Stimulated activated naive CD8-positive, alpha-beta T cell treated with anti-CD3 and anti-CD28 coated beads, Interleukin-15, Interleukin-2, amounts not matched to agents 100 U/mL and 50 U/mL, for 24 hours (primary cell): ENCODE measurements at places on chromosomes 2 and 18.

- no peak for DNase-seq
Observed at GRCh38 chr18:80192653-80193385, 54.5 kb downstream of the PARD6G start.

DNA sequence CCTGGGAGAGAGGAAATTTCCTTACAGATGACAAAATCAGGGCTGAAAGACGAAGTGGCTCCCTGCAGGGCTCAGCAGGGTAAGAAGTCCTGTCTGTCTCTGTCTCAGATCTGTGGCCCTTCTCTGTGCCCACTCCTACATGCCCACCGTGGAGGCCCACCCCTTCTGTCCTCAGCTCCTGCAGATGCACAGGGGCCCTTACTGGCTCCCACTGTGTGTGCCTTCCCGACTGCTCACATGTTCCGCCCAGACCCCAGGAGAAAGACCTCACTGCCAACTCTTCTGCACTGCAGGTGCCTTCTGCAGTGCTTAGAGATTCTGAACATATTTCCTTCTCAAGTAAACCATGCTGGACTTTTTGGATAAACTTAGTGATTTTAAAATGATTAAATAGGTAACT, 1.9 kb upstream of the KCNS3 start:
- DNase-seq = no peak

DNA sequence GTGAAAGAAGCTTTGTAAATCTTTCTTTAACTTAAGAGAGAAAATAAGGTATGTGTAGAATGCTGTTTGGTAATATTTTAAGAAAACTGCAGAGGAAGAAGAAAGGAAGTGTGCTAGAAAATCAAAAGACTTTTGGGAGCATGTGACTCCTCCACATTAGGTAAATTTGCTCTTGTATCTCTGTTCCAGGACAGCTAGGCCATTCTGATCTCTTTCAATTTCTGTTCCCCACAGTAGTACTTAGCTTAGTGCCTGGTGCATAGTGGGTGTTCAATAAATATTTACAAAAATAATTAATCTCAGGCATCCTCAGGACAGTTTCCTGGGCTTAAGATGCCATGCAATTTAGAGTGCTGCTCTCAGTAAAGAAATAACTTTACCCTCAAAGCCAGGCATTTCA, 105.0 kb downstream of the GPD2 start:
- no peak for DNase-seq

DNA sequence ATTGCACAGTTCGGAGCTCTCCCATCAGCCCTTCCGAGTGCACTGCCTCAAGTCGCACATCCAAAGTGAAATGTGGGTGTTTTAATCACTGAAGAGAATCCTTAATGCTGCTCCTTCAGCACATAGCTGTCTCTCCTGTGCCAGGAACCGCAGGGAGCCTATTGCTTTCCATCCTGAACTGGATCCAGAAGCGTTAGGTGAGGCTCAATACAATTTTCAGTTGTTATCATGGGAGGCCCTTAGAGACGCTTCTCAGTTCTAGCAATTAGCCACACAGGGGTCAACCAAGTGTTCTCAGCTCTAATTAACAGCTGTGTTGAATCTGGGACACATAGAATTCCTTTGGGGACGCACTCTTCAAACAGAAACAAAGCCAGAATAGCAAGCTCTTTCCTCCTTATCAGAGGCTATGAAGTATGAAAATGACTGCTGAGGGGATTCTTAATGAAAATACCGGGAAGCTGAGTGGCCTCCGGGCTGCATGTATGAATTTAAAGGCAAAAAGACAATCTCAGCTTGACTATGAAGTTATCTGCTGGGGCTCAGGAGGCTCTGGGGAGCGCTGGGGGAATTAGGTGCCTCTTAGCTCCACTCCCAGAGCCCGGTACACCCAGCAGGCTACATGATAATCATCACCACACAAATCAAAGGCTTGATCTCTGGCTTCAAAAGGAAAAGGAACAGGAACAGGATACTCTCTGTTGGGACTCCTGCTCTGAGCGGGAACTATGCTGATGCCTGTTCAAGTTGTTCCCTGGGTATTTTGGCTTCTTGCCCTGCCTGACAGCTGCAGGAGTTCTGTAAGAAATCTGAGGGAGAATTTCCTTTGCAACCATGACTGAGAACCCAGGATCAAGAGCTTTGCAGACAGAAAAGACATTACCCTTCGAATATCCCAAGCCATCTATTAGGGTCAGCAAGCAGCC, 55.4 kb upstream of the NCOA1 start:
- no peak for DNase-seq

DNA sequence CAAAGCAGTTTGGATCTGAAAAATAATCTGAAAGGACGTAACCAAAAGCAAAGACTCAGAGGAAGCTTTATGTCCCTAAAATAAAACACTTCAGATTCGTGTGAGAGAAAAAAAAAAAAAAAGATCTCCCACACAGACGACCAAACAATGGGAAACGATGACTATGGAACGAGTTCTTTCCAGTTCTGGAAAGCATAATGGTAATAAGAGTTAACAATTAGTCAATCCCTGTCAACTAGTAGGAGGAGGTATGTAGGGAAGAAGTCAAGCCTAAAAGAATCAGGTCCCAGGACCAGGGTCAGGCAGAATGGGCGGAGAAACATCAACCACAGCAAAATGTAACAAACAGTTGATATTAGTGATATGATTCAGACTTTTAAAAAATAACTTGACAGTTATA, 170.3 kb upstream of the SETBP1 start:
- DNase-seq = no peak

GRCh38 chr2:165818920-165819319, 24.9 kb upstream of the GALNT3 start:
- DNase-seq = no peak

- no peak for DNase-seq
Observed at GRCh38 chr2:177530561-177530960, 138.0 kb downstream of the AGPS start.

GRCh38 chr2:133780099-133780996, 212.1 kb upstream of the NCKAP5 start:
- peak; percentile 13 for DNase-seq

DNA sequence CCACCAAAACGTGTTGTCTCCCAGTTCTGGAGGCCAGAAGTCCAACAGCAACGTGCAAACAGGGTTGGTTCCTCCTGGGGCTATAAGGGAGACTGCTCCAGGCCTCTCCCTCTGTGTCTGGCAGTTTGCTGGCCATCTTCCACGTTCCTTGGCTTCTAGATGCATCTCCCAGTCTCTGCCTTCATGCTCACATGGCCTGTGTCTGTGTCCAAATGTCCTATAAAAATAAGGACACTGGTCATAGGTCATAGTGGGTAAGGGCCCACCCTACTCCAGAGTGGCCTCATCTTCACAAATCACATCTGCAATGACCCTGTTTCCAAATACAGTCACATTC, 69.4 kb upstream of the TAF1B start:
- no peak for DNase-seq

DNA sequence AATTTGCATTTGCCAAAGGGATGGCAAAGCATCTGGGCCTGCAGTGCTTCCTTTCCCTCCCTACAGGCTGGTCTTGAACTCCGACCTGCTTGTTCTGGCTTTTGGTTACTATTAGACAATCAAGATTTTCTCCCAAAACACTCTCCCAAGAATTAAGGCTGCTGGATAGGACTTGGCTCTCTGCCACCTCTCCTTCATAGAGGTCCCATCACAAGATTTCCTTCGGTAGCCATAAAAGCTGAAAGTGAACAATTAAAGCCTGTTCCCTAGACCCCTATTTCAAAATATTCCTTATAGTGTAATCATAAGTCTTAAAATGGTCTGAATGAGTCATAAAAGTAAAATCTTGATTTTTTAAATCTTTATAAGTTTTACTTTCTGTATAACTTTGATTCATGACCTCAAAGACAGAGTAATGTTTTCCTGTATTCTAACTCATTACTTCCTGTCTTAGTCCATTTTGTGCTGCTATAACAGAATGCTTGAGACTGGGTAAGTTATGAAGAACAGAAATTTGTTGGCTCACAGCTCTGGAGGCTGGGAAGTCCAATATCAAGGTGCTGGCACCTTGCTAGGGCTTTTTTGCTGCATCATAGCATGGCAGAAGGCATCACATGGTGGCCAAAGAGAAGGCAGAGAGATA, 37.8 kb upstream of the TNP1 start:
- DNase-seq = no peak

DNA sequence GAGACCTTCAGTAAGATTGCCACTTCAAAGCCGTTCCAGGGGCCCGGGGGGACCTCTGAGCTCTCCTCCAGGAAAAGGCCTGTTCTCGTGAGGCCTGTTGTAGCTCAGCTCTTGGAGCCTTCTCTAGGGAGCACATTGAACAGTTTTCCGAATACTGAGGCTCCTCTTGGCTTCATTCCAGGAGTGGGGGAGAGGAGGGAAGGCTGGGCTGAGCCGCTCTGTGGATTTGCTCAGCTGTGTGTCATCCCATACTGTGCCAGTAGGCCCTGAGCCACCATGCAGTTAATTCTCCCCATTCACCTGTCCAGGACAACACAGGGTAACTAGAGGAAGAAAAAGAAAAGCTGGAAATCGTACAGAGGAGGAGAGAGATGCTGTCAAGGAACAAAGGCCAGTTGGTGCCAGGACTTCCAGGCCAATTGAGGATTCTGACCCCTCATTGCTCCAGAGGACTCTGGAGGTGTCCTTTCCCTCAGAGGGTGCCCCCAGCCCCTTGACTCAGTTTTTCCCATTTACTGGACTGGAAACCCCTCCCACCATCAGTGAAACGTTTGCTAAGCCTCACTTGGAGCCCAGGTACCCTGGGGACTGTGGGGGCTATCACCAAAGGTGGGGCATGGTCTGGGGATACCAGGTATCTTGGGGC, 41.4 kb downstream of the HS1BP3 start:
- DNase-seq = no peak

DNA sequence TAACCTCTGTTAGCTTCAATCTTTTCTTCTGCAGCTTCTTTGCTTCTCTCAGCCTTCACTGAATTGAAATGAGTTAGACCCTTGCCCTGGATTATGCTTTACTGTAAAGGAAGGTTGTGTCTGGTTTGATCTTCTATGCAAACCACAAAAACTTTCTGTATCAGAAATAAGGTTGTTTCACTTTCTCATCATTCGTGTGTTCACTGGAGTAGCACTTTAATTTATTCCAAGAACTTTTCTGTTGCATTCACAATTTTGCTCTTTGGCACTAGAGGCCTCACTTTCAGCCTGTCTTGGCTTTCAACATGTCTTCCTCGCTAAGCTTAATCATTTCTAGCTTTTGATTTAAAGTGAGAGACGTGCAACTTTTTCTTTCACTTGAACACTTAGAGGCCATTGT, 365.3 kb downstream of the TDRD15 start:
- no peak for DNase-seq

GRCh38 chr2:21263622-21264021, 139.9 kb downstream of the TDRD15 start:
- DNase-seq = no peak

DNA sequence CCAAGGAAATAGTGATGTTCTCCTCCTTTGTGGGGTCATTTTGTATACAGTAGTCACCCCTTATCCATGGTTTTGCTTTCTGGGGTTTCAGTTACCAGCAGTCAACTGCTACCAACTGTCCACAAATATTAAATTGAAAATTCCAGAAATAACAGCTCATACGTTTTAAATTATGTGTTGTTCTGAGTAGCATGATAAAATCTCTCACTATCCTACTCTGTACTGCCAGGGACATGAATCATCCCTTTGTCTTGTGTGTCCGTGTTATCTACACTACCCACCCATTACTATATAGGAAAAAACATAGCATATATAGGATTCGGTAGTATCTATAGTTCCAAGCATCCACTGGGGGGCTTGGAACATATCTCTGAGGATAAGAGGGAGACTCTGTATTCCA, 120.9 kb upstream of the DCC start:
- DNase-seq = no peak

DNA sequence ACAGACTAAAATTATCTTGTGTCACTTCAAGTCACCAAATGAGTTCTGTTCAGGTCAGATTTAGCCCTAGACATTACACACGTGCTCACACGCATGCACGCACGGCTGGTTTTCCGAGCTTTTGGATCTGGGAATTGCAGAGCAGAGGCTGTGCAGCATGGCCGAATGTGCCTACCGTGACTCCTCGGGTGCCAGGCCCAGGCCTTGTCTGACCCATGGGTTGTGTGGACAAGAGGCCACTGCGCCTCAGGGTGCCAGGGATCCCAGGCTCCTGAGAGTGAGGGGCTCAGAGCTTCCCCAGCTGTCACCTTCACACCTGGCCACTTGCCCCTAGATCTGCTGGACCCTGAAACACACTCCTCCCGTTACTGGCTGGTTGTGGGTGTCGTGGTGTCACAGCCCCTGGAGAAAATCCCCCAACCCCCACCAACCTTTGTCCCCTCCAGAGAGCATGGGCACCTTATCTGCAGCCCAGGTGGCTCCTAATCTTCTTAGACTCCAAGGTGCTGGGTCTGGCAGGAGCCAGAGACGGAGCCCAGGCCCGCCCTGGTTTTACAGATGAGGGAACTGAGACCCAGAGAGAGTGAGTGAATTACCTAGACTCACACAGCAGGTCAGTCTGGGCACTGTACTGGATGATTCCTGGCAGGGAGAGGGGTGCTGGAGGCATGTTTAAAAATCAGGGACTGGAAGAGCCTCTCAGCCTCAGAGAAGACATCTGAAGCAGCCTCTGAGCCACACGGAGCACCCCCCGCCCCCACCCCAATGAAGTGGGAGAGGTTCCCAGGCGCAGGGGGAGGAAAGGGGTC, 56.8 kb downstream of the ATOH8 start:
- DNase-seq = no peak

GRCh38 chr2:142020368-142020767, 110.4 kb downstream of the LRP1B start:
- DNase-seq = no peak

- DNase-seq = no peak
Observed at GRCh38 chr2:217387776-217388387, 528.0 kb upstream of the TNP1 start.

GRCh38 chr2:216504376-216504762, 5.7 kb downstream of the RPL37A start:
- no peak for DNase-seq

- DNase-seq = peak; percentile 83
Observed at GRCh38 chr2:98731041-98731893, at the start of gene MGAT4A. TSS of gene MGAT4A (minus strand) at chr2:98731132. CDS start at chr2:98726332, 4,800 bp downstream.

DNA sequence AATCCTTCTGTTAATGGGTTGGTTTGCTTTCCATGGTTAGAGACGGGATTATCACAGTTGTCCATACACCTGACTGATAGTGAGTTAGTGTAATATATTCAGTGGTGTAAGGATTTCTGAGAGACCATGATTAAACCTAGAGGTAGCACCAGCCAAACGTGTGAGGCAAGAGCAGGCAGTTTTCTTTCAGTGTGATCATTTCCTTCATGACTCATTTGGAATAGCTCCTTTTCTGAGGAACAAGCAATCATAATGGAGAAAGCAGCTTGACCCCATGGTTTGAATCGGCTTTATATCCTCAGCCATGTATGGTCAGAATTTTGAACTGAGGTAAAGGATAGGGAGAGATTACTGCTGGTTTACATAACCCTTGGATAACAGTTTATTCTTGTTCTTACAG, 2.9 kb downstream of the MXD1 start:
- no peak for DNase-seq

GRCh38 chr18:35463827-35464226, 33.9 kb downstream of the INO80C start:
- DNase-seq = no peak

- DNase-seq = no peak
Observed at GRCh38 chr2:99140056-99140859, 1.2 kb upstream of the C2orf15 start.

- peak; percentile 43 for DNase-seq
Observed at GRCh38 chr2:8677646-8678592, 3.9 kb upstream of the ID2 start.

- DNase-seq = no peak
Observed at GRCh38 chr18:55221622-55222021, 262.4 kb upstream of the CCDC68 start.
